ENCODE measurements at places on chromosomes 3 and 15.

DNA sequence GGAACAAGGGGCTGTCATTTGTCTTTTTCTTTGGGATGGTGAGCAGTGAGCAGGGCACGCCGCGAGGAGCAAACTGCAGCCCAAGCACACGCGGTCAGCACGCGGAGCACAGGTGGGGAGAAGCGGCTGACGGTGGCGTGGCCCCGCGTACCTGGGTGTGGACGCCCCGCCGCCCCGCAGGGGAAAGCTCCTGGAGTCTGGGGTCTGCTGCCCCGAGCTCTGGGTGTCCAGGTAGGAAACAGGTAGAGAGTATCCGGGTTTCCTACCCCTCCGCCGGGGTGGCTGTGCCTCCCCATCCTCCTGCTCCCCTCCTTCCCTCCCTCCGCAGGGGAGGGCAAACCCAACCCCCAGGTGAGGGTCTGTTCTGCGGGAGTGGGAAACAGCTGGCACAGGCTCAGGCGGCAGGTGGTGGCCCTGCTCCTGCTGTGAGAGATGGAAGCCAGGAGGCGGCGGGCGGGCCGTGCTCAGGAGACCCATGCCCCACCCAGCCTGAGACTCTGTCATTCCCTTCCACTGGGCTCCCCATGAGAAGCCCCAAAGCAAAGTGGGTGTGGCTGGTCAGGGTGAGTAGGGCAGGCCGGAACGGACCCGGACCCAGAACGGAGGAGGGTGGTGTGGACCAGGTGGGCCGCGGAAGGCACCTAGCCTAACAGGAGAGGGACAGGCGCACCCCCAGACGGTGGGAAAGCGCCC lies 56.9 kb upstream of the CGNL1 start:
- DNase-seq: no peak

GRCh38 chr3:141112686-141113297 lies 61.6 kb downstream of the SPSB4 start:
- no peak for DNase-seq

- no peak for DNase-seq
Measured at GRCh38 chr3:128806588-128806987, 72.8 kb upstream of the ACAD9 start.

DNA sequence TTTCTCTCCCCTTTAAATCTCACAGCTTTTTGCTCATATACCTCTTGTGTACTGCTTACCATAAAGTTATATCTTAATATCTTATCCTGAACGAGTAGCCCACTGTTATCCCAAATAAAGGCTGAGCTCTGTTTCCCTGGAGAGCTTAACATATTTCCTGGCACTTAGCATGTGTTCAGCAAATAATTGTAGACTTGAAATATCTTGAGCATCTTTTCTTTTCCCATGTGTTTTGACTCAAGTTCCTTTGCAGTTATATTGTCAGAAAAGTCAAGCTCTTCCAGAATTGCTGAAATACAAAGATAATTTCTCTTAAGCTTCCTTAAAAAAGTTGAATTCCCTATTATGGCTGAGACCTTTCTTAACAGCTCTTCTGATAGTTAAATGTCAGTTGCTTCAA lies 150.5 kb downstream of the LPP start:
- DNase-seq: no peak

GRCh38 chr3:125319765-125320164 lies 55.4 kb downstream of the ZNF148 start:
- DNase-seq: no peak

- no peak for DNase-seq
Measured at GRCh38 chr3:116034794-116035193, 410.5 kb downstream of the LSAMP start.

DNA sequence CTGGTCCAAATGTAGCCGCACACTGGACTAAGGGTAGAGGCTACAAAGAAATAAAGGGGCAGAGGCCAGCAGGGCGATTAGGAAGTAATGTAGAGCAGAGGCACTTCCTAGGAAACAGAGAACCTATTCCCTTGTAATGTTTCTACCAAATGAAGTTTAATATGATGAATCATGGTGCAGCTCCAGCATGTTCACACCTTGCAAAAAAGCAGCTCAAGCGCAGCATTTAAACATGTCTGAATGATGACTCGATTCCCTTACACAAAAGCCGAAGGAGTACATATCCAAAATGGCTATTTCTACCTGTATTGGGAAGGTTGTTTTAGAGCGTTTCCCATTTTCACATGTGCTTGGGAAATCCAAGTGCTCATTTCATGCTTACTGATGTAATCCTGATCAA lies 204.8 kb downstream of the MECOM start:
- no peak for DNase-seq

DNA sequence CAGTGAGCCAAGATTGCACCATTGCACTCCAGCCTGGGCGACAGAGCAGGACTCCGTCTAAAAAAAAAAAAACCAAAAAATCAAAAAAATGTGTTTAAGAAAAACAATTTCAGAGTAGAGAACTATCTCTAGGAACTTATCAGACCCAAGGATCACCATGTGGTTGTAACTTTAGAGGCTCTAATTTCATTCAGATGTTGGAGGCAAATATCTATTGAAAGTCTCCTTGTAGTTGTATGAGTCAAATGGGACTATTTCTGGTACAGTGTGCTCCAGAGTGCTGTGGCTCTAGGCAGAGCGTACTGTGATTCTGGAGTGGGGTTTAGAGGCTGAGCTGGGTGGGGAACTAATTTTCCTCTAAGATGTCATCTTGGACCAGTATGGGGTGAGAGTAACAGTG lies 398.7 kb downstream of the SHQ1 start:
- DNase-seq: no peak

- no peak for DNase-seq
Measured at GRCh38 chr3:119589102-119589773, 8.4 kb upstream of the PLA1A start.

DNA sequence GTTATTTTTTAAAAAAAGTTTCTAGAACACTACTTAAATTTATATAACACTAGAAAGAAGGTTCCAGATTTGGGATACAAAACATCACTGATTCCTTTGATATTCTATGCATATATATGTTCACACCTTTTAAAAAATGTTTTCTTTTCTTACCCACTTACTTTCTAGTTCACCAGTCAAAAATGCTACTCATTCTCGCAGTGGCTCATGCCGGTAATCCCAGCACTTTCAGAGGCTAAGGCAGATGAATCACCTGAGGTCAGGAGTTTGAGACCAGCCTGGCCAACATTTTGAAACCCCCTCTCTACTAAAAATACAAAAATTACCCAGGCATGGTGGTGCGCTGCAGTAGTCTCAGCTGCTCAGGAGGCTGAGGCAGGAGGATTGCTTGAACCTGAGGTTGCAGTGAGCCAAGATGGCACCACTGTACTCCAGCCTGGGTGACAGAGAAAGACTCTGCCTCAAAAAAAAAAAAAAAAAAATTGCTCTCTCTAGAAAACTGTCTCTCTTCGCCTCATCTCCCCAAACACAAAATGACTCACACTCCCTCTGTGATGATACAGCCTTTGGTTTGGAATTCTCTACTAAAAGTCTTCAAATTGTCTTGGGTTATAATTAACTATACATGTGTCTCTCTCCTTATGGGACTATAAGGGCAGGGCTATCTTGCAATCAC lies 52.6 kb upstream of the TGFBR2 start:
- no peak for DNase-seq

DNA sequence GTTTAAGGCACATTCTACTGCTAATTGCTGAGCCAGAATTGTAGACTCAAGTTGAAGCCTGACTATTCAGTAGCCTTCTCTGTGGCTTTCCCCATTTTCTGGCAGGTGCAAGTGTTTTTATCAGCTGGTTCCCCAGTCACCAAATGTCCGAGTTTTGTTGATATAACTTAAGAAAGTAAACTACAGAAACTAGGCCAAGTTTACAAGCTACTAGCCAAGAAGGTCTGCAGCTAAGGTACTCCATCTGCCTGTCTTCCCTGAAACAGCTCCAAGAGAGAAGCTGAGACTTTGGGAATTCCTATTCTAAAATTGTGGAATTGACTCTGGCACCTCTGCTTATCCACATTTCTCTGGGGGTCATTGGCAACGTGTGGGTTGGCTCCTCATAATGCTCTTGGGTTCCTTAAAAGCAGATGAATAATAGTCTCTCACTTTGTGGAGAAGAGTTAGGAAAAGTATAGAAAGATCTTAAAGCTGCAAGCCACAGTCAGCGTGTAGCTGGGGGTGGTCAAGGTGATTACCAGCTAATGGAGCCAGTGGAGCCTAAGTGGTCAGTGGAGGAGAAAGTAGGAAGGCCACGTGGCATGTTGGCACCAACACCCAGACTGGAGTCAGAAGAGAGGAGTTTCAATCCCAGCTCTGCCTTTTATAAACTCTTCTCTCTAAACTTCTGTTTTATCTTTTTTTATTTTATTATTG lies 128.8 kb downstream of the PEX5L start:
- DNase-seq: no peak

DNA sequence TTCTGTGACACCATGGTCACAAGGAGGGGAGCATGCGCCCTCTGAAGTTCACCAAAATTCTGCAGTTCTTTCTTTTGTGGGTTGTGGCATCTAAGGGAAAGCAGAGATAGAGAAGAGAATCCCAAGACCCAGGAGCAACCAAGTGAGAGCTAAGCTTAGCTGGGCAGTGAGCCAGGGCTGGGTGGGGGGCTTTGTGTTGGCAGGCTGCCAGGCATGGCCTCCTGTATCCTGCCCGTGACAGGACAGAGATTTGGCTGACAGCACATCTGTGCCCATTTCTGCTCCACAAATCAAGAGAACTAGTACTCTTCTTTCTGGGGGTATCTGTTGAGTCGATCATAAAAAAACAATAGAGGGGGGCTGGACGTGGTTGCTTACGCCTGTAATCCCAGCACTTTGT lies 66.2 kb downstream of the NMNAT3 start:
- DNase-seq: no peak

DNA sequence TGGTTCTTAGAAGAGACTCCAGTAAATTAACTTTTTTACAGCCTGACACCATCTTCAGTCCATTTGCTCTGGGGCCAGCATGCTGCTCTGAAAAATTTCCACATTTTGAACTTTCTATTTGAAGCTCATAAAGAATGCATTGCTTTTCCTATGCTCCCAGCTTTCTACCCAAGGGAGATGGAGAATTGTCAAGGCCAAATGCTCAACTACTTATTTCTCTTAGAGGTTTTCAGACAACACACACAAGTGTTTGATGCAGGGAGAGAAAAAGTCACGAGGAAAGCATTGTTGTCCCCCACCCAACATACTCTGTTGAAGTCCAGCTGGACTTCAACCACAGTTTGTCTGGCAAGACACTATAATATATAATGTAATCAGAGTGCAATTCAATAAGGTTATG lies 100.3 kb upstream of the CADPS start:
- no peak for DNase-seq

GRCh38 chr3:90241481-90241880 lies 1134.1 kb downstream of the EPHA3 start:
- DNase-seq: no peak

DNA sequence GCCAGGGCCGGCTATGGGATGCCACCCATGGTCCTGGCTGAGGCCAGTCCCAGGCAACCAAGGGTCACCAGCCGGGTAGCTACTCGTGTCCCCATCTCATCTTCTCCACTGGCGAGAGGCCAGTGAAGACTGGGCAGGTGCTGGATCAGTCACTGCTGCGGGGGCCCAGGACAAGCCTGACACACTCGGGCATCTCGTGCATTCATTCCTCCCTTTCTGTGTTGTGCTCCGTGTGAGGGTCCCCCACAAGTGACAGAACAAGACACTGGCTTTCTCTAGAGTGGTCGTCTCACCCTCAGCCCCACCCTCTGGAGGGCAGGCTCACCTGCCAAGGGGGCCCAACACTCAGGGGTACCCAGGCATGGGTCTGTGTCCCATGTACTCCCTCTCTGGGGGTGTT lies 48.4 kb downstream of the ROPN1B start:
- no peak for DNase-seq

- DNase-seq: no peak
Measured at GRCh38 chr3:196414469-196414868, 17.8 kb downstream of the UBXN7 start.

DNA sequence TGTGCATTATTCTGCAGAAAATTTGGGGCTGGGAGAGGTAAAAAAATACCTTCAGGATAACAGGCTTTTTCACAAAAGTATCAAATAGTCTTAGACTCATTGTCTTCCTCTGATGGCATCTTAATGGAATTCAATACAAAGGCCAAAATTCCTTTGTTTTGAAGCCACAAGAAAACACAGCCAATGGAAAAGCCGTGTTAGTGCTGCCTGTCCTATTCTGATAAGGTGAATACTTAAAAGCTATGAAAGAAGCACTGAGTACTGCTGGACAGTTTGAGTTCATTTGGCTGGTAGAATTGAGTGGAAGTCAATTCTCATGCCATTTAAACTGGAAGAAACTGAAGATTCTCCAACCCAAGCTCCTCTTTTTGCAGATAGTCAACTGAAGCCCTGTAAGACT lies 395.3 kb upstream of the TPRG1 start:
- no peak for DNase-seq

DNA sequence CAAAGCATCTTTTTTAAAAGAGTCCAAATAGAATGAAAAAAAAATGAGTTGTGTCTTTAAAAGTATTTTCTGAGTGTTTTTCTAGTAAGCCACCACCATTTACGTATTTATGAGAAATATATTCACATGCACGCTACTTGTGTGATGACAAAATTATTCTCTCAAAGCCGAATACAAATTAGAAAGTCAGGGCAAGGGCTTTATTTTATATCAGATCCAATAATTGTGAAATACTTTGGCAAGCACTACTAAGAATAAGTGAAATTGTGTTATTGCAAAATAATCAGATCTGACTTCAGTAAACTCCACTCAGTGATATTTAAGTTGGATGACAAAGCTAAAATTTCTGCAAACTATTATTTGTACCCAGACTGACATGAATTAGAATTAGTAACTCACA lies 589.3 kb upstream of the KCNMB2 start:
- no peak for DNase-seq

GRCh38 chr3:171274222-171274621 lies 186.0 kb downstream of the TNIK start:
- DNase-seq: no peak

DNA sequence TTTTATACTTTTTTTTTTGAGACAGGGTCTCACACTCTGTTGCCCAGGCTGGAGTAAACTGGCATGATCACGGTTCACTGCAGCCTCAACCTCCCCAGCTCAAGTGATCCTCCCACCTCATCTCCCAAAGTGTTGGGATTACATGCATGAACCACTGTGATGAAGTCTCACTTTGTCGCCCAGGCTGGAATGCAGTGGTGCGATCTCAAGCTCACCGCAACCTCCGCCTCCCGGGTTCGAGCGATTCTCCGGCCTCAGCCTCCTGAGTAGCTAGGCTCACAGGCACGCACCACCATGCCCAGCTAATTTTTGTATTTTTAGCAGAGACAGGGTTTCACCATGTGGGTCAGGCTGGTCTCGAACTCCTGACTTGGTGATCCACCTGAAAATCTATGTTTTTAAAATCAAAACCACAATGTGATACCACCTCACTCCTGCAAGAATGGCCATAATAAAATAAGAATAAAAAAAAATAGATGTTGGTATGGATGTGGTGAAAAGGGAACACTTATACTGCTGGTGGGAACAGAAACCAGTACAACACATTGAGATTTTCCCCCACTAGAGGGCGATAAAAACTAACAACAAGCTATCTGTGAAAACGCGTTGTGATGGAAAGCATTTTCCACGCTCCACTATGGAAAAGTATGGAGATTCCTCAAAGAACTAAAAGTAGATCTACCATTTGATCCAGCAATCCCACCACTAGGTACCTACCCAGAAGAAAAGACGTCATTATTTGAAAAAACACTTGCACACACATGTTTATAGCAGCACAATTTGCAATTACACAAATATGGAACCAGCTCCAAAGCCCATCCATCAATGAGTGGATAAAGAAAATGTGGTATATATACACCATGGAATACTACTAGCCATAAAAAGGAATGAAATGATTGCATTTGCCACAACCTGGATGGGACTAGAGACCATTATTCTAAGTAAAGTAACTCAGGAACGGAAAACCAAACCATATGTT lies 26.8 kb upstream of the OCA2 start:
- DNase-seq: no peak

- no peak for DNase-seq
Measured at GRCh38 chr15:70376031-70376928, 278.6 kb upstream of the TLE3 start.
